Camera-type eye (tissue), 1 donor: ENCODE measurements at places on chromosomes 12 and 14. TPM values are rescaled to one million over a fixed set of nuclear protein-coding genes. Genes with fewer than 3 reads are reported as not detected.

The CPNE6 gene
- total RNA-seq: 5.9 TPM

The C14orf132 gene
- 69.9 TPM for total RNA-seq

The KLHL33 gene
- 0.99 TPM for total RNA-seq

The LALBA gene
- total RNA-seq: not detected

The INHBE gene
- total RNA-seq: not detected
